ENCODE measurements at places on chromosomes 11 and 22.

- DNase-seq, result no peak
Measured at GRCh38 chr11:48022445-48022844, 42.1 kb downstream of the PTPRJ start.

- DNase-seq, result no peak
Measured at GRCh38 chr11:79437981-79438630, 2.7 kb downstream of the TENM4 start.

DNA sequence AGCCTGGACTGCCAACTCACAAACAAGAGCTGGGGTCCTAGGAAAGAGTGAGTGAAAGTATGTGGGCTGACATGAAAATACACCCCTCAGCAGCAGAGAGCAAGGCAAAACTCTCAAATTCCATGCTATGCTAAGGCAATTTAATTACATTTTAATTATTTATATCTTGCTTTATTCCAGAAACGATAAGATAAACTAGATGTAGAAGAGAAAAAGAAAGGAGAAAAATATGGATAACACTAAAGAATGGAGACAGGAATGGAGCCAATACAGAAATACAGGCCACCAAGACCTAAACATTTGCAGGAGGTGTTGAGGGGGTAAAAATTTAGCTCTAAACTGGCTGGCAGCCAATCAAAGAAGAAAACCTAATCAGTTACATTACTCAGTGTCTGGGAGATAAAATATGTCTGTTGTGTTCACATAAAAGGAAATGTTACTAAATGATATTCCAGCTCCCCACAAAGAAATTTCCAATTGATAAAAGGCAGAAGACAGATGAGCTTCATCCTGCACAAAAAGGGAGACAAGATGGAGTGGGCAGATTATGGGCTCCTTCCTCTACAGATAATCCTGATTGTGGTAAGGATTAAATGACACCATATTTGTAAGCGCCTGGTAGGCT is 223.5 kb upstream of the BLID start:
- DNase-seq, result no peak

GRCh38 chr11:79312617-79313529 is 128.0 kb downstream of the TENM4 start:
- DNase-seq, result no peak

GRCh38 chr22:20429254-20430100 is 8.1 kb downstream of the SCARF2 start:
- peak; percentile 68 for DNase-seq

DNA sequence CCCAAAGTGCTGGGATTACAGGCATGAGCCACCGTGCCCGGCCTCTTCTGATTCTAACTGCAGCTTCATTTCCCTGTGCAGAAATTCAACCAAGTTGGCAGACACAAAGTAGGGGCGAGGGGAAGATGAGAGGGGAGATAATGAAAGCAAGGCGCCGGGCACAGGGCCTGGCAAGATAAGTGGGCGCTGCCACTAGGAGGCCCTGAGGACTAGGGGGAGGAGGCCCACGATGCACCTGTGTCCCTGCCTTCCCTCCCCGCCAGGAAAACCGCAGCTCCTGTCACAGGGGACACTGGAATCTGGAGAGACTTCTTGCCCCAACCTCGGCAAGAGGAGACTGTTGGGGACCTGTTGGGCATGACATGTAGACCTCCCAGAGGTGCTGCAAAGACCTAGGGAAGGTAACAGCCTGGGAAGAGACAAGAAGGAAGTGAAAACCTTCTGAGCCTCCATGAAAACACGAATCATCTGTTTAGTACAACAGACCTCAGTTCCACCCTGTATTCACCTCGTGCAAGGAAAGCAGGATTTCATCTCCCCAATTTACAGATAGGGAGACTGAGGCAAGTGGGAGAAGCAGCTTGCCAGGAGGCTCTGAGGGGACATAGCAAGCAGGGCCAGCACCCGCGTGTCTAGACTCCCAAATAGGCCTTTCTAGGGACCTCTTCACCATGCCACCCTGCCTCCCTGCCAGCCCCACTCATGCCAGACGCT is 3.1 kb upstream of the LGALS1 start:
- DNase-seq, result peak; percentile 26

- DNase-seq, result no peak
Measured at GRCh38 chr11:69385832-69386427, 92.0 kb downstream of the MYEOV start.

DNA sequence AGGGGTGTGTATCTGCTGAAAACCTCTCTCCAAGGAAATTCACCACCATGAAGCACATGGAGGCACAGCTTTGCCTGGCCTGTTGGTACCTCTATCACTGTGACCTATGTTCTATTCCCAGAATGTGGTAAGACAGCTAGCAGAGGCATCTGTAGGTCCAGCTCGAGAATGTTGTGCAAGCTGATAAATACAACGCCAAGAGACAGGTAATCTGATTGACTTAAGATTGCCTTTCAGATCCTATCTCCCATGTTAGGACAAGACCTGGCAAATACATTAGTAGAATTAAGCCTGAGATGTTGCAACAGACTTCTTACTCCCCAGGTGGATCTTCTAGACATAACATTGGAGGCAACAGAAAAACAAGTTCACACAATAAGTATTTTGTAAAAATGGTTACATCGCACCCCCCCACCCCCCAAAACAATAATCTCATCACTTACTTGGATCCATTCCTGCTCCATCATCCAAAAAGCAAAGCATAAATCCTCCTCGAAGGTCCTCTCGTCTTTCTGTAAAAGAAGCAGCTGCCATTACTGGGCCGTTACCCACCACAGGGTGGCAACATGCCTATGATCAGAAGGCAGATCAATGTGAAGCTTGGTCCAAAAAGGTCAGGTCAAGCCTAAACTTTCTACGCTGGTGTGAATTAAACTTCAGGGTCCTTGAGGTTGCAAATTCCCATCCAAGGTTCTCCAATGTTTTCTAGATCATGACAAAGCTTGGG is 18.5 kb downstream of the MORC2 start:
- DNase-seq, result no peak

GRCh38 chr22:20086763-20087162 is 6.7 kb downstream of the DGCR8 start:
- no peak for DNase-seq

GRCh38 chr11:100872951-100873740 is 186.1 kb downstream of the ARHGAP42 start:
- DNase-seq, result no peak

DNA sequence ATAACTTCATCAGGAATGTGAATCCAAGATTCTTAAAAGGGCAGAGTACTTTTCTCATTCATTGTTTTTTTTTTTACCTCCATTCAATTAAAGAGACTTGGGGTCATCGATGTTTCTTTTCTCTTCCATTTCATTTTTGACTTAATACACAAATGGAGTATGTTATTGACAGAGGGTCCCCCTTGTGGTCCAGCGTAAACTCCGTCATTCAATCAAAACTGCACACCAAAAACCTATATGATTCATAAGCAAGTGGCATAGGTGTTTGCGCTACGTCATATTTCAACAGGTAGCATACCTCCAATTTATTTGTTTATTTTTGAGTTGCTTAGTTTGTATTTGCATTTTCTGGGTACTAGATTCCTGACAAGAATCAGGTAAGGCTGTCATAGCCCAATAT is 12.7 kb upstream of the FOLH1 start:
- no peak for DNase-seq

DNA sequence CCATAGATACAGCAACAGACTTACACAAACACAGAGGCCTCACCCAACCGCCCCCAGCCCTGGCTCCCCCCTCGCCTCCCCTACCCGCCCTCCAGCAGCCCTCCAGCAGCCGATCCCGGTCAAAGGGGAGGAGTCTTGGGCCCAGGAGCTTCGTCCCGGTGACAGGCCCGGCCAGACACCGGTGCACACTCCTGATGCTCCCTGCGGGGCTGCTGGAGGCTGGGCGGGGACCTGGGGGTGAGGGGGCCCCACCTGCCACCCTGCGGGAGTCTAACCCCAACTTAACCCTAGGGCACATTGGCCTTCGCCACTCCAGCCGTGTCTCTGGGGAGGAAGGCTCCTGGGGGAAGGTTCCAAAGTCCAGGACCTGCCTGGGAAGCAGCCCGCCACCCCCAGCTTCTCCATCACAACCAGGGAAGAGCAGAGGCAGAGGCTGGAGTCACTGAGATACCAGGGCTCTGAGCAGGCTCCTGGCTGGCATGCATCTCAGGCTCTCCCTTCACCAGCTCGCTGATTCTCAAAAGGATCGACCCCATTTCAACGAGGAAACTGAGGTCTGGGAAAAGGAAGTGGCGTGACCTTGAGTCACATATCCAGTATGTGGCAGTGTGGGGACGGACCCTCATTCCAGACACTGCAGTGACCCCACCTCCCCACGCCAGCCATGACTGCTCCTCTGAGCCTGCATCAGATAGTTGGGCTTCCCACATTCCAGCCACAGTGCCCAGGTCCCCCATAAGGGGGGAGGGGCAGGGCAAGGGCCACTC is 14.4 kb downstream of the BCL9L start:
- no peak for DNase-seq

DNA sequence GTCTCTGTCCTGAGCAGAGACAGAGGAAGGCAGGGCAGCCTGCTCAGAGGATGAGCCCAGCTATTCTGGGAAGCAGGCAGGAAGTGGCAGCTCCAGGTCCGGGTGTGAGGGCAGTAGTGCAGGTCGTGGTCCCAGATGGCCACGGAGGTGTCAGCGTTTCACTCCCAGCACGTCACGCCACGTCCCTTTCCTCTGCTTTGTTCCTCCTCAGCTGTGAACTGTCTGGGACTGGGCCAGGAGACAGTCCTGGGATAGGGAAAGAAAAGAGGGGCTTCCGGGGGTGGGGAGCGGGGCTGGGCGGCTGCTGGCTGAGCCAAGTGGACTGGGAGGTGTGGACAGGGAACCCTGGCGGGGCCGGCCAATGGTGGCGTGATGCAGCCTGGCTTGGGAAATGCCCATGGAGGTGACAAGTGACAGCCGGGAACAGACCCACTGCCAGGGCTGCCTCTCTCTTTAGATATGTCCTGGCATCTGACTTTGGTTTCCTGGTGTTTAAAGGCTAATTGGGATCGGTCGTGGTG is 64.7 kb downstream of the KCNQ1 start:
- DNase-seq, result no peak

DNA sequence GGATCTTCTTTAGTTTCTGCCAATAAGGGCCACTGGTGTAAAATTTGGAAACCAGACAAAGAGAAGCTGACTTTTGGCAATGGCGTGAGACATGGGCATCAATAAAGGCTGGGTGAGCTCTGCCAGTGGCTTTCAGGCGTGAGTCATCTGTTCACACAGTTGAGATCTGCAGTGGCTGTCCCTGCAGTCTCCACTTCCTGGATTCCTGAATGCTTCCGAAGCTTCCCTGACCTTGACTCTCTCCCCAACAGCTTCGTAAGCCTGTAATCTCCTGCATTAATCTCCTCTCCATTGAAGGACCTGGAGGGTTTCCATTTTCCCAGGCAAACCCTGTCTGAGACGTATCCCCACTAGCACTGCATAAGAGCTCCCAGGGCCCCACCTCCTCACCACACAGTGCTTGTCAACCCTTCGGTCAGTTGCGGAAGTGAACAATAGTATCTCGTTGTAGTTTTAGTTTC is 574.7 kb downstream of the TBC1D22A start:
- DNase-seq, result no peak

GRCh38 chr11:29129844-29130243 is 887.0 kb downstream of the KCNA4 start:
- DNase-seq, result no peak

DNA sequence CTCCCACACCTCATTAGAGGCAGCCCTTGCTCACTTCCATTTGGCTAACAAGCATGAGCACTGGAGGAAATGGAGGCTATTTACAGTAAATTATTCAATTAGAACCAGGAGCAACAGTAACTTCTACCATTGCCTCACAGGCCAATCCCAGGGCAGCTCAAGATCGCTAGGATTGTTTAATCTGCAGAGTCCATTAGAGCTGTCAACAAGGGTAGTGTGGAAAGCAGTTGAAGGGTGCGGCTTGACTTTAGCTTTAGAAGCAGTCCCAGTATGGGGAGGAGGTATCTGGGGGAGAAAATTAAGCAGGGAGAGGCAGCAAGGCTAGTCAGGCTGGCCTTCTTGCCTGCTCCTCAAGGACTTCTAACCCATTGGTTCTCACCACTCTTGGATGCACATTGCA is 38.3 kb upstream of the CYP2R1 start:
- no peak for DNase-seq

- no peak for DNase-seq
Measured at GRCh38 chr11:84247926-84248325, 961.8 kb upstream of the CCDC90B start.

GRCh38 chr22:46563381-46564083 is 26.1 kb upstream of the CELSR1 start:
- DNase-seq, result peak; percentile 83

Measured in activated naive CD4-positive, alpha-beta T cell treated with anti-CD3 and anti-CD28 coated beads, Interleukin-2, amount 50 U/mL, for 16 hours (primary cell).